ENCODE measurements at places on chromosomes 2 and 18.

DNA sequence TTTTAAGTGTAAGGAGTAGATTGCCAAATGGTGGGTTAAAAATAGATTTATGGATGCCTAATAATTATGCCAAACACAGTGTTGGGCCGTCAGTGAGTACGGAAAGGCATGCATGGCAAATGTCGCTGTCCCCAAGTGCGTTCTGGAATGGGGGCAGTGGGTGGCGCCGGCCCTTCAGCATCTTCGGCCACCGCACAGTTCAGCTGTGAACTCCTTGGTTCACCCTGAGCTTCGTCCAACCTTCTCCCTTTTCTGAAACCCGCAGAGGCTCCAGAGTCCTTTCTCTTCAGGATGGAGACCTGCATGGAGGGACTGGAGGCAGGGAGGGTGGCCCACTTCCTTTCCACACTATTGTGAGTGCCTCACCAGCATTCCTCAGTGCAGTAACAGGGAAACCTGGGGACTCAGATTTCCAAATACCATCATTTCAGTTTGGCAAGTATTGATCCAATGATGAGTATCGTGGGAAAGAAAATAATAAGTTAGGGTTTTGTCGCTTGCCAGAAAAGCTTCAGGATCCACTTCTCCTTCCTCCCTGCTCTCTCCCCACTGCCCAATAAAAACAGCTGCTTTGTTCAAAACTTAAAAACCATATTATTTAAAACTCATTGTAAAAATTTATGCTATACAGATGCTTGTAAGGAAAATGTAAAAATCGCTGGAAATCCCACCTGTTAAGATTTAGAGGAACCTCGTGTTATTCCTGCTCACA, 74.6 kb upstream of the TXNDC2 start:
- DNase-seq: no peak

DNA sequence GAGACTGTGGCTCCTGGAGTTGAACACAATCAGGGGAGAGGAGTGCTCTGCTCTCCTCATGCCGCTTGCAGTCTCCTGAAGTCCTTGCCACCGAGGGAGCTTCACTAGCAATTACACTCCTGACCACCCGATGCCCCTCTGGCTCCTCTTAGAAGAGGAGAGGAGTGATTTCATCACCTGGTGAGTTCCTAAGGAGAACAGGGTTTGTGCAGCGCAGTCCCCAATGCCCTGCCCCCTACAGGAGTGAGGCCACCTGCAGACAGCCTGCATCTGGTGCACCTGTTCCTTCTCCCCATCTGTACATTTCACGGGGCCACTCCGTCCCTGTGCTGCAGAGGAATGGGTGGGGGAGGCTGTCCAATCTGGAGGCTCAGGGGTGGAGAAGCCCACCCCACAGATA, 267.2 kb downstream of the HRH4 start:
- no peak for DNase-seq

- no peak for DNase-seq
Measured at GRCh38 chr2:122939796-122940195, 1085.3 kb upstream of the CNTNAP5 start.

GRCh38 chr18:32049393-32050171, 31.0 kb downstream of the RNF125 start:
- no peak for DNase-seq

DNA sequence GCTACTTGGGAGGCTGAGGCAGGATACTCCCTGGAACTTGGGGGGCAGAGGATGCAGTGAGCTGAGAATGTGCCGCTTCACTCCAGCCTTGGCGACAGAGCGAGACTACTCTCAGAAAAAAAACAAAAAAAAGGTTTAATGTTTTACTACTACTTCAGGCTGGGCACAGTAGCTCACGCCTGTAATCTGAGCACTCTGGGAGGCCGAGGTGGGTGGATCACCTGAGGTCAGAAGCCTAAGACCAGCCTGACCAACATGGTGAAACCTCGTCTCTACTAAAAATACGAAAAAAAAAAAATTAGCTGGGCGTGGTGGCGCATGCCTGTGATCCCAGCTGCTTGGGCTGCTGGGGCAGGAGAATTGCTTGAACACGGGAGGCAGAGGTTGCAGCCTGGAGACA, 75.7 kb upstream of the ATIC start:
- DNase-seq: no peak

- no peak for DNase-seq
Measured at GRCh38 chr2:239101807-239102206, 253.9 kb downstream of the TWIST2 start.

DNA sequence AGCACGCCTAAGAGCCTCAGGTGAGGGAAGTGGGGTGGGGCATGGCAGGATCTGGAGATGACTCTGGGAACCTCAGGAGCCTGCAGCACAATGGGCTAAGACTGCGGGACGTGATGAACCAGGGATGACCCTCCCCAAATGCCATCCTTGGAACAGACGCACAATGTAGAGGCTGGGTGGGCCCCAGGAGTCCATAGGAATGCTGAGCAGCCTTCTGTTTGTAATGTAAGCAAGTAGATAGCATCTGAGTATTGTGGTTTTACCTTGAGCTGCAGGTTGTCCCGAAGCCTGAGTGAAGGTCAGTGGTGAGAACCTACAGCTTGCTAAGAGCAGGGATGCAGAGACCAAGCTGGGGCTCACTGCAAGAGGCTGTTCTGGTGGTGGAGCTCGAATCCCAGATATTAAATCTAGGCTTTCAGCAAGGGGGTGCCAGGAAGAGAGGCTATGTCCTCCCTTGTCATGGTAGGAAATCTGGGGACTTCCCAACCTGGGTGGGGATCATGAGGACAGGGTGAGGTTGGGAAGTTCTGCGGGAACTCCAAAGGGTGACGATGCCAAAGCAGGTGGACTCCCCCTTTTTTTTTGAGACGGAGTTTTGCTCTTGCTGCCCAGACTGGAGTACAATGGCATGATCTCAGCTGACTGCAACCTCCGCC, 5.8 kb downstream of the SCTR start:
- DNase-seq: no peak

- no peak for DNase-seq
Measured at GRCh38 chr2:42752314-42752713, 11.6 kb downstream of the OXER1 start.

DNA sequence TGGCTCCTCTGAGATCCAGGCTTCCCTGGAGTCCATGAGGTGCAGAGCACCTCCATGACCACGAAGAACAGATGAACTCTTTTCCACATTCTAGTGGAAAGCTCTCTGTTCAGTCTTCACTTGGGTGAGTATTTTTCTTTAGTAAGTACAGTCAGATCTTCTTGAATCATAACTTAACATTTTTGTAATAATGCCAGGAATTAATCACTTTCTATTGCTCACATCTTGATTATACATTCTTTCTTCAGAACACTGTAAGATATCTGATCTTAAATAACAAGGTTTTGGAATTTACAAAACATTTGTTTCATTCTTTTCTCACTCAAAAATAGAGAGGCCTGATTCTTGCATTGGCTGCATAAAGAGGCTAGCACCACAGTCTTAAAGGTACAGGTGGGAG, 45.4 kb upstream of the RND3 start:
- peak; percentile 69 for DNase-seq

GRCh38 chr2:72951303-72952095, 34.2 kb downstream of the EMX1 start:
- no peak for DNase-seq

- DNase-seq: no peak
Measured at GRCh38 chr2:27029051-27029450, 3.7 kb upstream of the TMEM214 start.

DNA sequence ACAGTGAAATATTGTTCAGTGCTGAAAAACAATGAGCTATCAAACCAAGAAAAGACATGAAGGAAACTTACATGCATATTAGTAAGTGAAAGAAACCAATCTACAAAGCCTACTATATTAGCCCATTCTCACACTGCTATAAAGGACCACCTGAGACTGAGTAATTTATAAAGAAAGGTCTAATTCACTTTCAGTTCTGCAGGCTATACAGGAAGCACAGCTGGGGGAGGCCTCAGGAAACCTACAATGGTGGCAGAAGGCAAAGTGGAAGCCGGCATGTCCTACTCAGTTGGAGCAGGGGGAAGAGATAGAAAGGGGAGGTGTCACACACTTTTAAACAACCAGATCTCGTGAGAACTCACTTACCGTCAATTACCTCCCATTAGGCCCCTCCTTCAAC, 232.1 kb downstream of the TMX3 start:
- DNase-seq: no peak

GRCh38 chr2:207416111-207416510, 113.7 kb upstream of the CREB1 start:
- DNase-seq: no peak

DNA sequence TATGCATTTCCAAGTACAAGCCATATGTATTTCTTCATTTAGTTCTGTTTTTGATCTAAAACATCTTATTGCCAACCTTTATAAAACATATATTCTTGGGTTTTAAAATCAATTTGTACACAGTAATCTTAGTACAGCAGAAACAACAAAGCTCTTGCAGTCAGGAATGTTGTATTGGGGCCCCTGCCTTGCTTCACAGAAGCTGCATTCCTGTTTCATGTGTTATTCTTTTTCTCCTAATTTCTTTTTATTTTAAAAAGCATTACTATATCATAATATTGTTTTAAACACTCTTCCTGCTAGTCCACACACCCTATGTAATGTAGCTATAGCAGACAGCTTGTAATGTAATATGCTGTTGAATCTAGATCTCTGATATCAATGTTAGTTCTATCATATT, 24.0 kb downstream of the SERPINB7 start:
- no peak for DNase-seq

DNA sequence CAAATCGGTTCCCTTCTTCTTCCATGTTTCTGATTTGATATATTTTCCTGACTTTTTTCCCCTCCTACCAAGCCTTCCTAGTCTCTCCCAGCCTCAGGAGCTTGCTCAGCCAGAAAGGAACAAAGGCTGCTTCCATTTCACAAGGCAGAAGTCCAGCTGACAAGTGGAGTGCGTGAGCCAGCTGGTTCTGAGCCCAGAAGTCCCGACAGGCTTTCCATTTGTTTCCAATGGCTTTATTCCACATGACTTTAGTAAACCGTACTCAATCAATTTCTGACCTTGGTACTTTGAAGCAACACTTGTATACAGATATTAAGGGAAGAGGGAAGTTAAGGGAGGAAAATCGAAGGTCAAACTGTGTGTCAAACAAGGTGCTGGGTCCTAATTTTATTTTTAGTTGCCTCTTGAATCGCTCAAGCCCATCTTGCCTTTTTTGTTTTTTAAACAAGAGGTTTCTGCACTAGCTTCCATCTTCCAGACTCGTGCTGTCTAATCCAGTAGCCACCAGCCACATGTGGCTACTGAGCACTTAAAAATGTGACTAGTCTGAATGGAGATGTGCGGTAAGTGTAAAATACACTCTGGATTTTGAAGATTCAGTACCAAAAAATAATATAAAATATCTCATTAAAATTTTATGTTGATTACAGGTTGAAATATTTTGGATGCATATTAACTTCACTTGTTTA, 36.2 kb downstream of the WIPF1 start:
- DNase-seq: peak; percentile 29

DNA sequence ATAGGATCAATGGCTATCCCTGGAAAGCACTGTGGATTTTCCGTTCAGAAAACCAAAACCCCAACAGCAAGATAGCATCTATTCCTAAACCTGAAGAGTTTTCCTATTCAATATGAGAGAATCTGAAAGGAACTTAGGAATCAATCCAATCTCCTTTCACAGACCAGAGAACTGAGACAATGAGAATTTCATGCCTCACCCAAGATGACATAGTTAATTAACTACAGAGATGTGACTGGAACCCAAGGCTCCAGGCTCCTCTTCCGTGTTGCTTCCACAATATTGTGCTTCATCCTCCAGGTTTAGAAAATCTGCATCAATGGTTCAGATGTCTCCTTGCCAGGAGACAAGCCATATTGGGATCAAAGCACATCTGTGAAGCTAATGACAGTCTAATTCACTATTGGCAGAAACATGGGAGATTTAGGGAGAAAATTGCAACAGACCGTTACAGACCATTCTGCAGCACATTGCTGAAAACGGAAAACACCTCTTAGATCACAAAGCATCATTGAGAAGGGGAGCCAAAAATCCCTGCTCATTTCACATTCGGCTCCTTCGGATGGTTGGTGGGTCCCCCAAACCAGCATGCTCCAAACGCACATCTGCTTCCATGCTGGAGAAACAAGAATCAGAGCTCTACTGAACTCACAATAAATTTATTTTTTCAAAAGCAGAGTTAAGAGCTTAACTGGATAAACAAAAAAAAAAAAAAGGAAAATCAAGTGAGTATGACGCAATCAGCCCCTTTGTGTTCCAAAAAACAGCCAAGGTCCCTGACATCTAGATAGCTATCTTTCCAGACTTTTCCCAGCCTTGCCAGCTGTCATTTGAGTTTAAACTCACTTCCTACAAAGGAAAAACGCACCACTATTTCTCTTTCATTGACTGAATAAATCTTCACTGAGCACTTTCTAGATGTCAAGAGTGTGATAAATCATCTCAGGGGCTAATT, 290.3 kb downstream of the C1D start:
- no peak for DNase-seq

DNA sequence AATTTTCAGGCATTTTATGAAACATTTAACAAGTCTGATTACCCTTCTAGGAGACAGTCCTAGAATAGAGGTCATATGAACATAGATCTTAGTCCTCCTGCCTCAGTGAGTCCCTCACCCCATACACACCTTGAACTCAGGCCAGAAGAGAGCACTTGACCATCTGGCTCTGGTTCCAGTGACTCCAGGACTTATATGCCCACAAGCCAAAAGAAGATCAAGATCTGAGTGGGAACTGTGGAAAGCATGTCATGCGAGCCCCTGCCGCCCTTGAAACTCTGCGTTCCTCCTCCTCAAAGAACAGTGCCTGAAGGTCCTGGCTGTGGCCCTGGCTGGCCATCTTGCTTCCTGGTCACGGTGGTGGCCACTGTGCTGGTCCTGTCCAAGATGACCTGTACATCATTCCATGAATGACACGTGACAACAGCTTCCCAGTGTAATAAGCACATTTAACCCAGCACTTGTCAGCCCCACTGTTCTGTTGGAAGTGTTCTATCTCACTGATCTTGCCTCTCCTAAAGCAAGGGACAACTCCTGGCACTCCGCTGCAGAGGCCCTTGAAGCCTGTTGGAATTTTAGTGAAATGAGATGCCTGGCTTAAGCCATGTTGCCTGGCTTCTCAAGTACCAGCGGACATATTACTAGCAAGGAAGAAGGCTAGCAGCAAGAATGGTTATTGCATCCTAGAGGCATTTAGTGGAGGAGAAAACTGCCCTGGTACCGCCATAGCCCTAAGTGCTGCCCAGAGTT, 17.6 kb downstream of the TTC32 start:
- no peak for DNase-seq

DNA sequence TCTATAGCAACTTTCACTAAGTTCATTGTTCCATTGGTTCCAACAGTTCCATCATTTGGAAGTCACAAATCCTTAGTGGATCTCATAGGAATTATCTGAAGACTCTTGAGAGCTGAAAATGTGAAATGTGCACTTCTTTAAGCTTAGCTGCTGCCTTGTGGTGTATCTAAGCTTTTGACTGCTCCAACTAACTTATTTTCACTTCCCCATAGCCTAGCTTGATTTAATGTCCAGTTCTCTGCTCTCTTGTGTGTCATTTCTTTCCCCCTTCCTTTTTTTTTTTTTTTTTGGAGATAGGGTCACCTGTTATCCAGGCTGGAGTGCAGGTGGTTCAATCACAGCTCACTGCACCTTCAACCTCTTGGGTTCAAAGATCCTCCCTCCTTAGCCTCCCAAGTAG, 34.9 kb upstream of the CD302 start:
- no peak for DNase-seq
